ENCODE measurements at places on chromosomes 4 and X.

GRCh38 chr4:7775396-7775795 lies 164.3 kb downstream of the AFAP1 start:
- DNase-seq: no peak

GRCh38 chrX:3815896-3816664 lies 102.6 kb upstream of the PRKX start:
- DNase-seq: peak; percentile 51

DNA sequence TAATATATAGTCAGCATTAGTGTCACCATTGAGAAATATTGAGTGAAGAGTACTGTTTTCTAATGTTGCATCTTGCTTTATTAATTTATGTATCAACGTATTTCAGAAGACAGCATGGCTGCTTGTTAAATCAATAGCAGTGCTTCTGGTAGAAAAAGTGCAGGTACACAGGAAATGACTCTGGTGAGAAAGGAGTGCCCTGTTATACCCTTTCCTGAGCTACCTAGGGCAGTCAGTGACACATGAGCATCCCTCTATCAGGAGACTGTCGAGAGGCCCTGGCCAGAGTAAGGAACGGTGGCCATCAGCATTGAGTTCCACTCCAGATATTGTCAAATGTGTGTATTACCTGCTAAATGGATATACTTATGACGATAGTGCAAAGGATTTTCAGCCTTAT lies 42.1 kb downstream of the SCML1 start:
- no peak for DNase-seq

DNA sequence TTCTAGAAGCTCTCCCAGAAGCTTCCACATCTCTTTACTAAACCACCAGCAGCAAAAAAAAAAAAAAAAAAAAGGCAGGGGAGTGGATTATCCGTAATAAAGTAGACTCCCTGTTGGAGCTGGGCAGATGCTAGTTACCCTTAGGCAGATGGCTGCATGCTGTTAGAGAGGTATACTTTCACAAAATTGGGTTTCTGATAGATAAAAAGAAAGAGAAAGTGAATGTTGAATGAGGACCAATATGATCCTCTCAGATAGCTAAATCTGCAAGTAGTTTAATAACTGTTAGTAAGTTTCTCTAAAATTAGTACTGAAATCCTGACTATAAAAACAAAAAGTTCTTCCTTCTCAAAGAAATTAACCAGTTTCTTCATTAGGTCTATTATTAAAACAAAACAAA lies 195.4 kb downstream of the ANAPC10 start:
- no peak for DNase-seq

DNA sequence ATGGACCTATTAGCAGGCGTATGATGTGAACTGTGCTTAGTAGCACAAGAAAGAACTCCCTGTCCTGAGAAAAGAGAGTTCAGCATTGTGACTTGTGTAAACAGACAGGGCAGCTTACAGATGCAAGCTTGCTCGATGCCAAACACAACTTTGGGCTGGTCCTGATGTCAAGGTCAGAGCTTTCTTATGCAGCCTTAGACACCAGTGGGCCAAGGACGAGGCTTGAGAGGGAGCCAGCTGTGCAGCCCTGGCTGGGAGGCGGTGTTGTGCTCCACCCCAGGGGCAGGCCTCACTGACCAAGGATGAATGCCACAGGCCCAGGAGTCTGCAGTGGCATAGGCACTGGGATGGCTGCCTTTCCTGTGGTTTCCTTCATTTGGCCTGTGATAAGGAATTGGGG lies 35.4 kb downstream of the JADE1 start:
- no peak for DNase-seq

DNA sequence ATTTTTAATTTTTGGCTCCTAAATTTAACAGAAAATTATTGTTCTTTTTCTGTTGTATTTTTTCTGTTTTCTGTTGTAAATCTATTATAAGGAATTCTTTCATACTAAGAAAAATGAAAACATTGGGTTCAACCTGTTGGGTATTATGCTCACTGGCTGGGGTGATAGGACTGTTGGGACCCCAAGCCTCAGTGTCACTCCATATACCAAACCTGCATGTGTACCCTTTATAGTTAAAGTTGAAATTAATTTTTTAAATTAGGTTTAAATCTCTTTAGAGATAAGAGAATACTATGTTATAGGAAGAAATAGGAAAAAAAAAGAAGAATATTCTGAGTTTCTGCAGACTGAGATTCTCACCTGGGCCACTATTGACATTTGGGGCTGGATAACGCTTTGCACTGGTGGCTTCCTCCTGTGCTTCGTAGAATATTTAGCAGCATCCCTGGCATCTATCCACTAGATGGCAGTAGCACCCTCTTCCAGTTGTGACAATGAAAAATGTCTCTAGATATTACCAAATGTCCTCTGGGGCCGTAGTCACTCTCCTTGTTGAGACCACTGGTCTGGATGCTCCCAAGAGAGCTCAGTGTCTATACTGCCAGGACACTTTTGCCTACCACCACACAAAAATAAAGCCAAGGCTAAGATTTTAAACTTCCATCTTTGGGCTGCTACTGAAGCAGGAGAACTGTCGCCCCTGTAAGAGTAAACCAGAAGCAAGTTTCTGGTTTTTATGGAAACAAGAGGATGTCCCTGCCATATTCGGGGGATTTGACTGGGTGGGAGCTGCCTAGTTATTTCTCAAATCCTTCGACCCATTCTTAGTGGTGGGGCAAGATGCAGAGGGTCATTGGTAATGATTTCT lies 22.4 kb upstream of the CLTRN start:
- peak; percentile 17 for DNase-seq

GRCh38 chr4:94139931-94140612 lies 67.6 kb upstream of the SMARCAD1 start:
- no peak for DNase-seq

DNA sequence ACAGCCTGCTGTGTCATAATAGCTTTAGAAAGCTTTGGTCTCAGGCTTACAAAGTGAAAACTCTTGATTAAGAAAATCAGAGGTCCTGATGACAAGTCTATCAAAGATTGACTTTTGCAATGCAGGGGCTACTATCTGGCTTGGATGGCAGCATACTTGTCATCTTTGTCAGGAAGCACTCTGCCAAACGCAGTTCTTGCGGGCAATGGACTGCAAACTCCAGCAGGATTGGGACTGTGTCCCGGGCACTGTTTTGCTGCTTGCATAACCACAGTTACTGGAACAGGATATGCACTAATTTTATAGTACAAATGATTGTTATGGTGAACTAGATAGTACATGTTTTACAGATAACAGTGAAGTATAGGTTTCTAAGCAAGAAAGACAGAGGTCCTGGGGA lies 185.6 kb downstream of the IQCM start:
- no peak for DNase-seq

GRCh38 chr4:7227008-7227407 lies 34.7 kb downstream of the SORCS2 start:
- no peak for DNase-seq

- DNase-seq: no peak
Observed at GRCh38 chrX:94752434-94753169, 1078.6 kb downstream of the FAM133A start.

GRCh38 chr4:166014411-166014810 lies 141.4 kb downstream of the TLL1 start:
- no peak for DNase-seq

DNA sequence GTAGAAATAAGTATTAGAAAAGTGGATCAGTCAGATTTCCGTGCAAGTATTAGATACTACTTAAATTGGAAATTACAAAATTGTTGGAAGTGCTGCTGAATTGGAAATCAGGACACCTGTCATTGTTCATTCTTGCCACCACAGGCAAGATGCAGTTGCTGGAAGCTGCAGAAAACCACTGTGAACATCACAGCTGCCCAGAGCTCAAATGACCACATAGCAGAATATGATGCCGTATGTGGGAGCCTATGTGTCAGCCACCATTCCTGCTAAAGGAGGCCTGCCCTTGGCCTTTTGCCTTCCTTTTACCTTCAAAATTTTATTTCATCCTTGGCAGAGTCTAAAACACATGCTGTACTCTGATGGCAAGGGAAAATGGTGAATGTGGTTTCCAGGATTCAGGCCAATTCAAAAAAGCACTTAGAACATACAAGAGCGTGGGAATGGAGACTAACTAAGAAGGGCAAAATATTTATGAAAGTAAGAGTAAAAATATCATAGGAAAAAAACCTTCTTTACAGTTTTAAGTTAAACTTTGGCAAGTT lies 1005.5 kb upstream of the GRID2 start:
- no peak for DNase-seq

GRCh38 chr4:82097504-82097903 lies 276.3 kb downstream of the HNRNPD start:
- no peak for DNase-seq

GRCh38 chrX:72306085-72306801 lies 529 bp upstream of the CITED1 start:
- DNase-seq: peak; percentile 30

GRCh38 chr4:40763228-40763716 lies 13.5 kb downstream of the NSUN7 start:
- DNase-seq: no peak

DNA sequence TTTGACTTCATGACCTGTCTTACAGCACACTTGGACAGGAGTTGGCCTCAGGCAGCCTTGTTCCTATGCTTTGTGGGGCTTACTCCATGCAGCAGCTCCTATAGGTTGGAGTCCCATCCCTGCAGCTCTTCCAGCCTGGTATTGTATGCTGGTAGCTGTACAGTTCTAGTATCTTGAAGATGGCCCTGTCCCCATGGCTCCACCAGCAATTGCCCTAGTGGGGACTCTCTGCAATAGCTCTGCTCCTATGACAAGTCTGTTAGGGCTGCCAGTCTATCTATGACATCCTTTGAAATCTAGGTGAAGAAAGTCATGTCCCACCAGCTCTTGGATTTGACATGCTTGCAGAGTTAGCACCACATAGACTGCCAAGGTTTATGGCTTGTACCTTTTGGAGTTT lies 252.6 kb downstream of the ANTXR2 start:
- no peak for DNase-seq

GRCh38 chrX:144335402-144335801 lies 451.5 kb downstream of the UBE2NL start:
- DNase-seq: no peak

DNA sequence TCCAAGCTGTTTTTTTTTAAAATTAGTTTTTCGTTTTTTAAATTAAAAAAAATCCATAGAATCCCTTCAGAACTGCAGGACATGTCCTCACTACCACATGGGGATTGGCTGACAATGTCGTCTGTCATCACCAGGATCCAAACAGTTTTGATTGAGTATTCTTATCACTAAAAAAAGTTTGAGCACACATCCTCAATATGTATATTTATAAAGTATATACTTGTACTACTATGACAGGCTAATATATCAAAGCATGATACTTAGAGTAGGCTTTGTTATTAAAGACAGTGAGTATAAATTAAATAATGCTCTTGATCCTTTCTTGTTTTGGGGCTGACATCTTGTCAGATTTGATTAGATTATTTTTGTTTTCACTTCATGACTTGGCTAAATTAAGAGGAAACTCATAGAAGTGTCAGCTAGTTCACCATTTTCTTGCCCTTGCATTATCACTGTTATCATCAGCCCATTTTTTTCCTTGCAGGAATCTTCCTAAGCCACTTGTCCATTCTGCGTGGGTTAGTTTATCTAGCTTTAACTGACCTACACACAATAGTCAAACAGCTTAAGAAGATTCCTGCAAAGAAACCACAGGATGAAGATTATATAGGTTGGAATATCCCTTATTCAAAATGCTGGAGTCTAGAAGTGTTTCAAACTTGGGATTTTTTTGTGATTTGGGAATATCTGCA lies 92.8 kb downstream of the AMMECR1 start:
- DNase-seq: no peak

DNA sequence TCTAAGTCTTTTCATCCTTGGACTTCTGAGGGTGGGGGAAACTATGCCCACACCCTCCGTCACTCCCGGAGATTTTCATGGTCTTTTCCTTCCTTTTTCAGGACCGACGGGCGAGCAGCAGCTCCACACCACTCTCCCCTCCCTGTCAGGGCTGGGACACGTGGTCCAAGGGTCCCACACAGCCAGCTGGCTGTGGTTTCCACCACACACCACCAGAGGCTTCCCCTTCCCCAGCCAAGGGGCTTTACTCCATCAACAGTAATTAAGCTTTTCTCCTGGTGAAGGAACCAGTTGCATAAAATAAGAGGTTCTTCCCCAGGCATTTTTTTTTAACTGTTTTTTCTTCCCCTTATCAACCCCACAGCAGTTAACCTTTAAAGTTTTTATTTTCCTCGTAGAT lies 453.9 kb downstream of the GPAT3 start:
- no peak for DNase-seq

DNA sequence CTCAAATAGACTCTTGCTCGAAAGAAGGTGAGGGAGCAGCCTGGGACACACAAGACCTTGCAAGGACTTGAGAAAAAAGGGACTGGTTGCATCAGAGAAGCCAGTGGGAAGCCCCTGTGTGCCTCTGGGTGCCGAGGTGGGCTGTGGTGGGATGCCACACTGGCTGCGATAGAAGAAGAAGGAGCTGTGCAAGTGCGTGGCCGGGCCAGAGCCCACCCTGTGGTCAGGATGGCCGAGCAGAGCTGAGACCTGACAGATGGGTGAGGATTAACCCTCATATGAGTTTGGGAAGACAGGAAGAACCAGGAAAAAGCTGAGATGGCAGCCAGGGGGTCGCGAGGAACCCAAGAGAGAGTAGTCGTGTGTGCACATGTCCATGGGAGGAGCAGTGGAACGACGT lies 44.6 kb upstream of the HGFAC start:
- no peak for DNase-seq

GRCh38 chrX:21838937-21839333 lies 482 bp upstream of the MBTPS2 start:
- peak; percentile 55 for DNase-seq

DNA sequence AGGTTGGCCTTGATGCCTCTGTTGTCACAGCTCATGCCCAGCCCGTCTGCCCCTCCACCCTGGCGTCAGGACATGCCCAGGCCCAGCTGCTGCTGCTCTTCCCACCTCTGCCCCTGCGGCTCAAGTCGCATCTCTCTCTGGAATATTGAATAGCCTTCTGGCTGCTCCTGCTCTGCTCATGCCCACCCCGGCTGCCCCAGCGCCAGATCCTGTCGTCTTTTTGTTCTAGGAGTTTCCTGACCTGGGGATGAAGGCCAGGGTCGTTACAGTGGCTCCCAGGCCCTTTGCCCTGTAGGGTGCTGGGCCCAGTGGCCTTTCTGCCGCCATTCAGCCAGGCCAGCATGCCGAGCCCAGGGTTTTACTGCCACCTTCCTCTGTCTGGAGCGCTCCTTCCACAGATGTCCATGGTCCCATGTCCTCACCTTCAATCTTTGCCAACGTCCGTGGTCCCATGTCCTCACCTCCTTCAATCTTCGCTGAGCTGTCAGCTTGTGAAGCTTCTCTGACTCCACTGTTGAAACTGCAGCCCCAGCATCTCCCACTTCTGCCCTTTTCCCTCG lies 9.7 kb downstream of the MAEA start:
- no peak for DNase-seq

DNA sequence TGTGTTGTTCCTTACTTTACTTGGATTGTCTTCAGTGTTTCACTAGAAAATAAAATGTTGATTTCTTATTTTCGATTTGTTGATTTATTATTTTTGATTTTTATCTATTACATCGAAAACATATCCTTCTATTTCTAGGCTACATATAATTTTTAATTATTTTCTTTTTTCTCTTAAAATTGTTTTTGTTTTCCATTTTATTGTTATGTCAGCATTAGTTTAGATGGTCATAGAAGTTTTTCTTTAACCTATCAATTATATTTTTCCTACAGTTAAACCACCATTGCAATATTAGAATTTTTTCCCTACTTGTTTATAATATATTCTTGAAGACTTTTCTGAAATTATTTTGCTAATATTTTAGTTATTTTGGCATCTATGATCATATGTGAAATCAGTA lies 1685.1 kb downstream of the RPA4 start:
- DNase-seq: no peak
